Stimulated activated CD8-positive, alpha-beta memory T cell treated with anti-CD3 and anti-CD28 coated beads, Interleukin-7, amount 100 ng/mL, for 24 hours (primary cell): ENCODE measurements at places on chromosomes 2 and 18.

DNA sequence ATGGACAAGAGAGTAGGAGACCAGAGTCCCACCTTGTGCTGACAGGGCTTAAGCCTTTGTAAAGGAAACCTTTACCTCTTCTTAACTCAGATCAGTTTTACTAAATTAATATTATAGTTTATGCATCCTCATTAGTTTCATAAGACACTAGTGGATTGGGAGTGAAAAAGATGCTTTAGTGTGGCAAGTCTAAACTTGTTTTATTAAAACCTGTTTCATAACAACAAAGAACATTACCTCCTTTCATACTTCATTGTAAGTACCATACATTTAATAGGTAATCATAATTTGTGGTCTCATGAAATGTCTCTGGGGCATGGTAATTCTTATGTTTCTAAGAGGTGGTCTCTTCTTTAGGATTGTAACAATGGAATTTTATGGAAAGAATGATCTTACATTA lies 63.4 kb downstream of the PIKFYVE start:
- no peak for DNase-seq

DNA sequence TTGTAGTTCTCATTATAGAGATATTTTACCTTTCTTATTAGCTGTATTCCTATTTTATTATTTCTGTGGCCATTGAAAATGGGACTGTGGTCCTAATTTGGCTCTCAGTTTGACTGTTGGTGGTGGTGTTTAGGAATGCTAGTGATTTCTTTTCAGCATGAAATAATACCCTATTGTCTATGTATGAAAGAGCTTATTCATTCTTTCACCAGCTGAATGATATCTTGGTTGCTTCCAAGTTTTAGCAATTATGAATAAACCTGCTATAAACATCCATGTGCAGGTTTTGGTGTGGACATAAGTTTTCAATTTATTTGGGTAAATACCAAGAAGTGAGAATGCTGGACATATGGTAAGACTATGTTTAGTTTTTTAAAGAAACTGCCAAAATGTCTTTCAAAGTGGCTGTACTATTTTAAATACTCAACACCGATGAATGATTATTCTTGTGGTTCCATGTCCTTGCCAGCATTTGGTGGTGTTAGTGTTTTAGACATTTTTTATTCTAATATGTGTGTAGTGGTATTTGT lies 501.6 kb upstream of the GYPC start:
- no peak for DNase-seq

- DNase-seq, result no peak
Observed at GRCh38 chr2:9263428-9263827, 56.8 kb downstream of the ASAP2 start.

GRCh38 chr2:124353656-124354055 lies 328.6 kb downstream of the CNTNAP5 start:
- no peak for DNase-seq

- DNase-seq, result no peak
Observed at GRCh38 chr18:70469916-70470315, 181.1 kb downstream of the SOCS6 start.

- peak; percentile 33 for DNase-seq
Observed at GRCh38 chr2:96962567-96963203, 23.7 kb downstream of the FAM178B start.

- no peak for DNase-seq
Observed at GRCh38 chr2:144936442-144936841, 416.5 kb upstream of the ZEB2 start.

DNA sequence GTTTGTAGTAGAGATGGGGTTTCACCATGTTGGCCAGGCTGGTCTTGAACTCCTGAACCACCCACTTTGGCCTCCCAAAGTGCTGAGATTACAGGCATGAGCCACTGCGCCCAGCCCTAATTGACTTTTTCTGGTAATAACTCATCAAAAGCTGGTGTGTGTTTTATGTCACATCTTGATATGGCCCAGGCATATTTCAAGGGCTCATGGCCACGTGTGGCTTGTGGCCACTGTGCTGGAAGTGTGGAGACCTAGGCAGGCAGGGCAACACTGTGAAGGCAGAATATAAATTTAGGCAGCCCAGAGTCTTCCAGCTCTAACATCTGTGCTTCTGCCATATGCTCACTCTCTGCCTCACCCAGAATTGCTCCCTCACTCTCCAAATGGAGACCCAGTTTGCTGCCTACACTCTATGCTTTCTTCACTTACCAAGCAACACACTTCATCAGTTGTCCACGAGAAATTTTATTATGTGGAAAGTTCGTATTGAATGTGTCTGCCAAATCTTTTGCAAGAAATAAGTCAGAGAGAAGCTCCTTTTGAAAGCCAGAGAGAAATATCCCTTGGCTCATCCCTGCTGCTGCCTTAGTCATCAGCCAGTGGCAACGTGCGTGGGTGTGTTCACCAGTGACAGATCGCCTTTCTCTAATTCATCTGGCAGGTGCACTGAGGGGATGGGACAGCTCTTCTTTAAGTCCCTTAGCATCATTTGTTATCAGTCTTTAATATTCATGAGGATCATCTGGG lies 129.4 kb upstream of the CXCR4 start:
- DNase-seq, result no peak

- DNase-seq, result no peak
Observed at GRCh38 chr2:100237770-100238169, 84.5 kb downstream of the LONRF2 start.
